ENCODE measurements at places on chromosomes 16 and 17. TPM values are rescaled to one million over a fixed set of nuclear protein-coding genes. Genes with fewer than 3 reads are reported as not detected.

TAC4 gene
- total RNA-seq = not detected

COQ9 gene
- 39.8 TPM for total RNA-seq

ZP2 gene
- not detected for total RNA-seq

HIGD1B gene
- not detected for total RNA-seq

QPRT gene
- 4.8 TPM for total RNA-seq

RHOT1 gene
- total RNA-seq = 26.4 TPM

IGF2BP1 gene
- total RNA-seq = 0.04 TPM

ZNF821 gene
- total RNA-seq = 7.7 TPM

GLTPD2 gene
- total RNA-seq = not detected

SMIM5 gene
- total RNA-seq = 0.10 TPM

GPR142 gene
- not detected for total RNA-seq

SMPD3 gene
- total RNA-seq = 4.6 TPM

SOX15 gene
- 0.57 TPM for total RNA-seq

LRRC75A gene
- 1.7 TPM for total RNA-seq

Data from activated CD4-positive, alpha-beta T cell treated with anti-CD3 and anti-CD28 coated beads, Interleukin-2, amount 10 ng/mL, durations not matched to agents 7 days and 5 days (primary cell).